ENCODE measurements at places on chromosomes 11 and 22.

GRCh38 chr11:34790620-34791019, 125.6 kb downstream of the APIP start:
- DNase-seq: no peak

DNA sequence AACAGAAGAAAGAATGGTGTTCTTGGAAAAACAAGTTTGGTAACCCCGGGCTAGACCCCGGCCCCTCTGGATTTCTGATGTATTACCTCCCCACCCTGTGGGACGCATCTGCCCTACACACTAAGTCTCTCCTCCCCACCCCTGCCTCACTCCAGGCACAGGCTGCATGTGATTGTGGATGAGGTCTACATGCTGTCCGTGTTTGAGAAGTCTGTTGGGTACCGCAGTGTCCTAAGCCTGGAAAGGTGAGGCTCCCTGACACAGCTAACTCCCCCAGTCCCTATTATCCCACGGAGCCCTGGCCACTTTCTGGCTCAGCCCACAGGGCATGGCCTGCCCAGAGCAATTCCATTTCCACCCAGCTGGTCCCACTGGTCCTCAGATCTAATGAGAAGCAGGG, 13.3 kb downstream of the ACCS start:
- DNase-seq: no peak

DNA sequence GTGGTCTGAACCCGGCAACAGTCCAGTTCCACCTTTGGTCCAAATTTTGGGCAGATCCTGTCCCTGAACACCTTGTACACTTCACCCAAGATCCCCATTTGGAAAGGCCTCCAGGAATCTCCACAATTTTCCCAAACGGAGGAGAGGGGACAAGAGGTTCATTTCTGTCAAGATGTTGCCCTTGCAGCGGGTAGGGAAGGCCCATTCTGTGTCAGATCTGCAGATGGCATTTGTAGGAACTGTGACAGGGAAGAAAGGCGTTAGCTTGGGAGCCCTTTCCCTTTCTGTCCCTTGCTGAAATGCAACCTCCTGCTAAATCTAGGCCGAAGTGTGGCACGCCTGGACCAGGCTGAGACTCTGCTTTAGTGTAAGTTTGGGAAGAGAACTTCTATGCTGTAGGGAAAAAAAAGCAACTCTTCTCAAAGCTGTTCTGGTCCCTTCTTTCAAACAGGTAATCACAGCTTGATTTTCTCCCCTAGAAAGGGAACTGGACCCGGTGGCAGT, 86.0 kb downstream of the SCN3B start:
- no peak for DNase-seq

DNA sequence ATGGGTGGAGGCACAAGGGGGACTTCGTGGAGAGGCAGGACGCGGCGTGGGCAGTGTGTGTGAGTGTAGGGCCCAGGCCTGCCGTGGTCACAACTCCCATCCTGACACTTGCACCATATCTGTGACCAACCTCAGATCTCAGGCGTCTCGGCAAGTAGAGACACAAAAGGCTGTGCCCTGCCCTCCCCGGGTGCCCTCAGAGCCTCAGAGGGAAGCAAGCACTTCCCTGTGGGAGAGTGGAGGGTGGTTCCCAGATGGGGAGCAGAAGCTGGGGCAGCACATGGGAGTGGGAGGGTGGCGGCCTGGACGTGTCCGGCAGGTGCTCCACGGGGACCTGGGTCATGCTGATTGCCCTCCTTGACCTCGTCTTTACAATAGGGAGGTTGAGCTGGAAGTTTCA, 20.4 kb downstream of the B3GAT1 start:
- DNase-seq: no peak

- no peak for DNase-seq
Measured at GRCh38 chr11:117792992-117793391, 4.0 kb downstream of the DSCAML1 start.

GRCh38 chr11:37088573-37088910, 490.5 kb upstream of the RAG2 start:
- no peak for DNase-seq

DNA sequence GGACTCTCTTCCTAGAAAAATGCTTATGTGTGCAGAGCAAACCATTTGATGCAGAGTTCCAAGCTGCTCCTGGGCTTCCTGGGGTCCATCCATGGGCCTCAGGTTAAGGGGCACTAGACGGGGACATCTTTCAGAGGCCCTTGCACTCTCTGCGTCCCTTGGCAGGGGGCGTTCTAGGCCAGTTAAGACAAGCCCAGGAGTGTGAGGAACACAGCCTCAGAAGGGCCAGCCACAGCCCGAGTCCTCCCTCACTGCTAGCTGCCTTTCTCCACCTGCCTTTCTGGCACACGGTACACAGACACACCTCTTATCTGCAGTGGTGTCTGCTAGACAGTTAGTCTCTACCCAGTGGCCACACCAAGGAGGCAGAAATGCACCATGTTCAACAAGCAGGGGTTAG, 18.0 kb upstream of the BID start:
- no peak for DNase-seq

DNA sequence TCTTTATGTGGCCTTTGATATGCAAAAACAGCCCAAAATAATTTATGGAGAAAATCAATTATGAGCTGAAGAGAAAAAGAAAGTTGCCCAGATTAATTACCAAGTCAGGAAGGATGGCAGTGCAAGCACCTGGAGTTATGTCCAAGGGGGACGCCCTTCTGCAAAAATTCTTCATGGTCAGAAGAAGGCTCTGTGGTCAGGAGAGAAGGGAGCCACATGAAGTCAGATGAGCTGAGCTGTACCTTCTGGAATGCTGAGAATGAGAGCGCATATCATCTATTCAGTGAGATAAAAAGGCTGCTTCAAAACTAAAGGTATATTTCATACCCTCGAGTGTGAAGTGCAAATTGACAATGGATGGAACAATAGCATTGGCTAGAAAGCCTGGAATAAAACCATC, 607.4 kb downstream of the NTM start:
- no peak for DNase-seq

- DNase-seq: no peak
Measured at GRCh38 chr11:25377466-25377865, 880.6 kb downstream of the LUZP2 start.

- no peak for DNase-seq
Measured at GRCh38 chr11:115255006-115255762, 249.0 kb downstream of the CADM1 start.

- no peak for DNase-seq
Measured at GRCh38 chr11:7347611-7348431, 96.1 kb downstream of the SYT9 start.

DNA sequence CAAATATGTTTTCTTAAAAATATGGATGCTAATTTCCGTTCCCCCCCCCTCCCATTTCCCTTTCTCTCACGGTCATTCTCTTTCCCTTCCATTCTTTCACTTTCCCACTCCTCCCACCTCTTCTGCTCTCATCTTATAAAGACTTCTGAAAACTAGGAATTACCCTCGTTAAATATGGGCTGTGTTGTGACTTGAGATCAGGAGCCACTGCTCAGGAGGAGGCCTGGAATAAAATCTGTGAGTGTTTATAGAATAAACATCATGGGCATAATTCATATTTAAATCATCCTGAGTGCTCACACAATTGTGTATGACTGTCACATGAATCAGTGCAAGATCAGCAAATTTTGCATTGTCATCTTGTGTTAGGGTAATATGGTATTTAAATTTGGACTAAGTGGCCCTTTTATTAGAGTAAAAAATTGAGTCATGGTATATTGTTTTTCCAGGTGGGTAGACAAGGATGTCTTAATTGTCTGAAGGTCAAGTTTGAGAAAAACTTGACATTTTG, 208.0 kb downstream of the DDX10 start:
- no peak for DNase-seq

DNA sequence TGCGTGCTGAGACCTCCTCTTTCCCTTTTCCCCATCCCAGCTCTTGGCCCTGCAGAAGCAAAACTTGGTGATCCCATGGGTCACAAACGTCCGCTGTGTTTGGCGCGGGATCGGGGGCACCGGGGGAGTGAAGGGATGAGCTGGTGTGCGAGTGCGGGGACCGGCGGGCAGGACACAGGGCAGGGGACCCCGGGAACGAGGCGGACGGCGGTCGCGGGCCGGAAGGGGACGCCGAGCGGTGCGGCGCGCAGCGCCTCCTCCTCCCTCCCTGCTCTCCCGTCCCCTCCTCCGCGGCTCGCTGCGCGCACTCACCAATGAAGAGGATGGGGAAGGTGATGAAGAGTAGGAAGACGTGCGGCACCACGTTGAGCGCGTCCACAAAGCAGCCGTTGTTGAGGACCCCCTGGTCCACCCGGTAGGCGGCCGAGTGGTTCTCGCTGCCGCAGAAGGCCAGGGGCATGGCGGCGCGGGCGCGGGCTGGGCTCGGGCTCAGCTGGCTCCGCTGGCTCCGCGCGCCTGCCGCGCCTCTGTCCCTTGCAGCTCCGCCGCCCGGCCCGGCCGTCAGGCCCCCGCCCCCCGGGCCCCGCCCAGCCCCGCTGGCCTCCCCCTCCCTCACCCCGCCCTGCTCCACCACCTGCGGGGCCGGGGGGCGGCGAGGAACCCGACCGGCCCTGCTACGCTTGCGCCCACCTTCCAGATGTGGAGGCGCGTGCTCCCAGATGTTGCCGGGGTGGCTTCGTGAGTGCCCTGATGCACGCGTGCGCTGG, at the start of gene ABCC8:
TSS of gene ABCC8 (minus strand) at position 529 of the 767 bp plus-strand sequence. CDS start at position 460, 69 bp downstream.
- no peak for DNase-seq

DNA sequence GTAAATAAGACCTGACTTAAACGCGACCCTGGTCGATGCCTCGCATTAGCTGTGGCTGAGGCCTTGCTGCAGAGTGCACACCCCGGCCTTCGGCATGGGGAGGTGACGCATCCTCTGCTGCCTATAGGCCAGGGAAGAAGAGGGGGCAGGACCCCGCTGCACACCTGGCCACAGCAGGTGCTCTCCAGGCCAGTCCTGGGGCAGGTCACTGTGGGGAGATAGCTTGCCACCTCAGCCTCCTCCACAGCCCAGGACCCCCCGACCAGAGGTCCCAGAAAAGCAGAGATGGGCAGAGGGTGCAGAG, 12.7 kb downstream of the LRFN4 start:
- DNase-seq: no peak

DNA sequence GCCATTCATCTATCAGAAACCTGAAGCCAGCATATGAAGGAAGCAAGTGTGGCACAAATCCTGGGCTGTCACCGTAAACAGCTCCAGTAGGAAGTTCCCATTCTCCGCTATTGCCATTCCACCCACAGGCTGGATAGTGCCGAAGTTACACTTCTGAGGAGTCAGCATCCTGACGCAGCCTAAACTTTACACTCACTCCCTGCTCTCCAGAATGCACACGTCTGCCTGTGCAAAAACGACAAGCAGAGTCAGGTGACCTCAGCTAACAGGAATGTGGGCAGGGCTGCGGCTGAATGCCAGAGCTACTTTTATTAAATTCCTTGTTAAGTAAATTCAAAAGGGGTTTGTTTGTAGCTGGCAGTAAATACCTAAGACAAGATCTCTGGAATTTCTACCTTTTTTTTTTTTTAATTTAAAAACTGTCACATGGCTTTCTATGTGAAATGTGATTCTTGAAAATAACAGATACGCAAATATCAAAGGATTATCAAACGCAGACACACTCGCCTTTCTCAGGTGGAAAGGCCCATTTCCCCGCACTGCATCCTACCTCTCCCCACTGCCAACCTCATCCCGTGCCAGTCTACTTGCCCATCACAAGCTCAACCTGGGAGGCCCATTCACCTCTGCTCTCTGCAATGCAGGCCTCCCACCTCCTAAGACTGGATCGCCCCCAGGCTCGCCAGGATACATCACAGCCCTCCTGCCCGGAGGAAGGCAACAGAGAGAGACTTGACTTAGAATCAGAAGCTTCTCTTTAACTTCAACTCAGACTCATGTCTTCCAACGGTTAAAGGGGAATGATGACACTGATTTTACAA, 33.5 kb downstream of the NFRKB start:
- no peak for DNase-seq

DNA sequence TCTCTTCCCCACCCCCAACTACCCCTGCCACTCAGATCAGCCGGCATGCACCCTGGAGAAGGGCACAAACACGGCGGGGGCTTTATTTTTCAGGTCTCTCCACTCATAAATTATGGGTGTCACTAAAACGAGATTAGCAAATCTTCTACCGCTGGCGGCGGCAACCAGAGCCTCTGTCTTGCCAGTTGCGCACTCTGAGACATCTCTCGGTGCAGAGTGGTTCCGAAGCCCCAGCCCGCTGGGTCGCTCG, 125.3 kb upstream of the C11orf58 start:
- DNase-seq: no peak

- DNase-seq: no peak
Measured at GRCh38 chr22:36464715-36465231, 16.7 kb downstream of the TXN2 start.

DNA sequence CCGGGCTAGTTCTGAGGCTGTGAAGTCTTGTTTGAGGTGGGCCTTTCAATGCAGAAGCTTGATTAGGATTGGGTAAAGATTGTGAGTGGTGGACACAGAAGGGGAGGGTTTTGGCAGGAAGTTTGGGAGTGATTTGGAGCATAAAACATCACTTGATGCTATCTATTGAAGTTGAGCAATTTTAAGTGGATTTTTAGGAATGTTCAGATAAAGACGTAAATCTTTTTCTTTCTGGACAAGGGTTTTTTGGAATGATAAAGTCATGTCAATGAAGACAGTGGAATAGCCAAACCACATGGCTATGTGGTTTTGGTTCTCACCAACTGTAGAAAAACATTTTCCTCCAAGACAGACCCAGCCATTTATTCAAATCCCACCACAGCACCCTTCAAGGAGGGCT, 111.2 kb upstream of the SNX19 start:
- DNase-seq: no peak

GRCh38 chr11:9662273-9662672, 1.6 kb upstream of the SWAP70 start:
- no peak for DNase-seq

DNA sequence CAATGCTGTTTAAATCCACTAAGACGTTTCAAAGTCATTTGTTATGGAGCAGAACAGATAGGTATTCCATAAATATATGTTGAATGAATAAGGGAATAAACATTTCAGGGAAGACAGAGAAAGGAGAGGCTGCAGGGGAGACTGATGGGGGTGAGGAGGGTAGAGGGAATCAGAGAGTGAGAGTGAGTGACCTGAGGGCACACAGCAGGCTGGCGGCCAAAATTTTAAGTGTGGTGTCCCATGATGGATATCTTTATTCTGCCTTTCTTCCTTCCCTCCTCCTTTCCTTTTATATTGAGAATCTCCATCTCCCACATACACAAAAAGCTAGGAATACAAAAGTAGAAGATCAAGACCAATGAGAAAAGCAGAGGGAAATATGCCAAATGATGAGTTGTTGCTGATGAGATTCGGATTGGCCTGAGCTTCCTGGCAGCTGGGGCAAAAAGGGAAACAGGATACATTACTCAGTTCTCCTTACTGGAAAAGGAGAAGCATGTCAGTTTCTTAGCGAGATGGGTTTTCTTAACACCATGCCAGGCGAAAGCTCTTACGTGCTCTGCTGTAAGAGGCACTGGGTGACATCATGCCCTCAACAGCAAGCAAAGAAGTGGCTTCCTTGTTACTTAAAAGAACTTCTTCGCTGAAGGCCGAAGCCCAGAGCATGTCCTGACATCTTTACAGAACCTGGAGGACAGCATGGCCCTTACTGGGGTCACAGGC, 11.2 kb upstream of the CYTH4 start:
- no peak for DNase-seq

DNA sequence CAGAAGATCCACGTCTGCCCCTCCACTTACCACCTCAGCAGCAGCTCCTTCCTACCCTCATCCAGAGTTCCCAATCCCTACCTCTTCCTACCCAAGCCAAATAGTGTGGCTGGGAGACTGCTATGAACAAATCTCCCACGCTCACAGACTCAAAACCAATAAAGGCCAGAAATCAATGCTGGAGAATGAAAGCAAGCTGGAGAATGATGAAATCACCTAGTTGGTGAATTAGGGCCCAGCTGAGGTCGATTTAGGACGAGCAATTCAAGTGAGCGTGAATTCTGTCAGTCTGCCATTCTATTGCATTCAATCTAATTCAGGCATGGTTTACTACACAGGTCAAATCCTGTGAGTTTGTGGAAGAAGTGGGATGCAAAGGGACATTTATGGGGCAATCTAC, 22.5 kb downstream of the COMMD9 start:
- no peak for DNase-seq

Data from KG1 (cell line).